ENCODE measurements at places on chromosomes 2 and 18.

GRCh38 chr18:70256184-70256583, 32.7 kb upstream of the SOCS6 start:
- no peak for DNase-seq

DNA sequence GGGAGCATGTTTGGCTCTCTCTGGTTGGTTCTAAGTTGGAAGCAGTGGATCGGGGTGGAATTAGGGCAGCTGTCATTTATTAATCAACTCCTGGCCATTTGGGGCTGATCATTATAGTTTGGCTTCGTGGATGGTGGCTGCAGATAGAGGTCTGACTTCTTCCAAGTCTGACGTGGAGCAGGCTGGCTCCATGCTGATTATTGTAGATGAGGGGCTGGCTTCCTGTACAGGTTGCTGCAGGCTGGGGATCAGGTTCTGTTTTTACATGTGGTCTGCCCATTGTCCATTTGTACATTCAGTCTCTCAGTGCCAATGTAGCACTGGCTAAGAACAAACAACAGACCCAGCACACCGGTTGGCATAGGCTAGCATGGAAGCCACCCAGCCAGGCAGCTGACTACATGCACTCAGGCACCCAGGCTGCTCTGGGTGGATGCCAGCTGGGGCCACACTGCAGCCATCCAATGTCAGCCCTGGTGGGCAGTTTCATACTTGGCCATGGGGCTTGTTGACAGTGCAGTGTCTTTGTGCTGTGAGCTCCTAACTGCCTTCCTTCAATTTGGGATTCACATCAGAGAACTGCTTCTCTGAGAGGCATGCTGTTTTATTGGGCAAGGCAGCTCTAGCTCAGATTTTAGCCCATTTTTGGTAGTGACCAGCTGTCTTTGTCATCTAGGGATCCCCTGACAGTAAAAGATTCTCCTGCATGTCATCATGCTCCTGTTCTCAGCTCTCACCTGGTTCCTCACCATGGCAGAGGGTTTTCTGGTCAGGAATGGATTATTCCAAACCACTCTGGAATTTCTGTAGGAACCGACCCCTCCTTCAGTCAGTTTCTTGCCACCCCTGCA, 25.4 kb downstream of the NPAS2 start:
- DNase-seq = no peak

DNA sequence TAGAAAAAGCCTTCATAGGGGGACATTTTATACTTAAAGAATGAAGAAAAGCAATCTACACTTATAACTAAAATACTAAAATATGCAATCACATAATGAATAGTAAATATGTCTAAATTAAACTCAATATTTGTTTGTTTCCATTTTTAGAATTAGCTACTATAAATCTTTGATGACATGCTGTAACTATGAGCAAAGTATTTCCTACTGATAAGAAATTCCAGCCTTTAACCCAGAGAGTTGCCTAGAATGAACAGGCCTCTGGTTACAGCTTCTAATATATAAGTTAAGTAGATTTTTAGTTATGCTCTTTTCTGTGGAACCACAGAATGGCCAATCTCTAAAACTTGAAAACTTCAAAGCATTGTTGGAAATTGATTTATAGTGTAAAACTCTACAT, 1465.6 kb upstream of the ZEB2 start:
- DNase-seq = no peak

DNA sequence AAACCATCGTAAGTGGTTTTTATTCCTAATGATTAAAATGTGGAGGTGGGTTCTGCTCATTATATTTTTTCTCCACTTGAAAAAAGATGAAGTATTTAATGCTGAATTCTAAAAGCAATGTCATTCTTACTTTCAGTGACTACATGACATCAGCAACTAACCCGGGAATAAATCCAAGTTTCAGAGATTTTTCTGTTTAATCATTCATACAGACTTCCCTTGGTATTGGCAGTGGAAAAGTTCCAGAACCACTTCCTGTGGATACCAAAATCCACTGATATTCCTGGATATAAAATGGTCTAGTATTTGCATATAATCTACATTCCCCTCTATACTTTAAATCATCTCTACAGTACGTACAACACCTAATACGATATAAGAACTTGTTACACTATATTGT, 128.6 kb downstream of the ZNF532 start:
- no peak for DNase-seq

DNA sequence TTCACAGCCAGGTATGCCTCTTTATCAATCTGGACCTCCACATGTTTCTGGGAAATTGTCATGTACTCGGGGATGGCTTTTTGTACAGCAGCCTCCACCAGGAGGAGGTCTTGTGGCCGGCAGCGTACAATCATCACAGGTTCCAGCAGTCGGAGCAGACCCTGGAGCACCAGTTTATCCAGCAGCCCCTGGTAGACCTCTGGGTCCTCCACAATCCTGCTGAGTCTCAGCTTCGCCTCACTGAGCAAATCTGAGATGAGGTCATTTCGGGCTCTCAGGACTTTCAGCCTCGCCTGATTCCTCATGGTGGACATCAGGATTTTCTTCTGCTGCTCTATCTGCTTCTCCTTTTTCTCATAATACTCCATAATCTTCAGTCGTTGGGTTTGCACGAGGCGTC, 32.8 kb downstream of the TMEM247 start:
- DNase-seq = no peak

DNA sequence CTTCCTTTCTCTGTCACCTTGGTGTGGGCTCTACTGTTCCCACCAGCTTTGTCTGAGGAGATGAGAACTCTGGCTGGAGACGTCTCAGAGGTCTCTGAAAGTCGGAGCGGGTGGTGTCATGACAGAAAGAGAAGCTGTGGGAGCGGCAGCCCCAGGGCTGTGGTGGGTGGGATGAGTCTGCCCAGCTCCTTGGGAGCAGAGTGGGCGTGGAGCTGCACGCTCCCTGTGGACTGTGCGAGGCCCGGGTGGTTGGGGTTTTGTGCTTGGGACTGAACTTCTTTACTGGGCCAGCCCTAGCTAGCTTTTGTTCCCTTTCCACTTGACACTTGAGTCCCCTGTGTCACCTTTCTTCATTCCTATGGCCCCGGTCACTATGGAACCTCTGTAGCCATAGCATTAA, 10.4 kb downstream of the TOGARAM2 start:
- no peak for DNase-seq

DNA sequence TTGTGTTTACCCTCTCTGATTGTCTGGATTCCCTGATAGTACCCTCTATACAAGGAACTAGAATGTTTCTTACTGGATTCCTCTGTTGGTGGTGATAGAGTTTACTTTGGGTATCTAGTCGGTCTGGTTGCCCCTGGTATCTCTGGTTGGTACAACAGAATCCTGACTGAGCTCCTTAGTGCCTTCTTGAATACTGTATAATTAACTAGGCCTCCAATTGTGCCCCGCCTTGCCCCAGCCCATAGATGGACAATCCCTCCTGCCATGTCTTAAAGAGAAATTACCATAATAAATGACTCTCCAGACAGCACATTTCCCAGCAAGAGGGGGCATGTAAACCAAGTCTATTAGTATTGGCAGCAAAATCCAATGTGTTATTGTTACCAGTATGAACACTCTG, 2.3 kb downstream of the SCN1A start:
- DNase-seq = no peak

DNA sequence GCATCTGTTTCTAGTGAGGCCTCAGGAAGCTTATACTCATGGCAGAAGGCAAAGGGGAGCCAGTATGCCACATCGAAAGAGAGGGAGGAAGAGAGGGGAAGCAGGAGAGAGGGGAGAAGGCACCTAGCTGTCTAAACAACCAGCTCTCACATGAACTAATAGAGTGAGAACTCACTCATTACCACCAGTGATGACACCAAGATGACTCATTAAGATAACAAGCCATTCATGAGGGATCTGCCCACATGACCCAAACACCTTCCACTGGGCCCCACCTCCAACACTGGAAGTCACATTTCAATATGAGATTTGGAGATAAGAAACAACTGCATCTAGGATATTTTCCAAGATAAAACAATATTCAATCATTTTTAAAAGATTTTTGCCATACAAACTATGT, 753.9 kb upstream of the ZEB2 start:
- DNase-seq = no peak

GRCh38 chr2:31333046-31333445, 81.5 kb downstream of the XDH start:
- DNase-seq = no peak

DNA sequence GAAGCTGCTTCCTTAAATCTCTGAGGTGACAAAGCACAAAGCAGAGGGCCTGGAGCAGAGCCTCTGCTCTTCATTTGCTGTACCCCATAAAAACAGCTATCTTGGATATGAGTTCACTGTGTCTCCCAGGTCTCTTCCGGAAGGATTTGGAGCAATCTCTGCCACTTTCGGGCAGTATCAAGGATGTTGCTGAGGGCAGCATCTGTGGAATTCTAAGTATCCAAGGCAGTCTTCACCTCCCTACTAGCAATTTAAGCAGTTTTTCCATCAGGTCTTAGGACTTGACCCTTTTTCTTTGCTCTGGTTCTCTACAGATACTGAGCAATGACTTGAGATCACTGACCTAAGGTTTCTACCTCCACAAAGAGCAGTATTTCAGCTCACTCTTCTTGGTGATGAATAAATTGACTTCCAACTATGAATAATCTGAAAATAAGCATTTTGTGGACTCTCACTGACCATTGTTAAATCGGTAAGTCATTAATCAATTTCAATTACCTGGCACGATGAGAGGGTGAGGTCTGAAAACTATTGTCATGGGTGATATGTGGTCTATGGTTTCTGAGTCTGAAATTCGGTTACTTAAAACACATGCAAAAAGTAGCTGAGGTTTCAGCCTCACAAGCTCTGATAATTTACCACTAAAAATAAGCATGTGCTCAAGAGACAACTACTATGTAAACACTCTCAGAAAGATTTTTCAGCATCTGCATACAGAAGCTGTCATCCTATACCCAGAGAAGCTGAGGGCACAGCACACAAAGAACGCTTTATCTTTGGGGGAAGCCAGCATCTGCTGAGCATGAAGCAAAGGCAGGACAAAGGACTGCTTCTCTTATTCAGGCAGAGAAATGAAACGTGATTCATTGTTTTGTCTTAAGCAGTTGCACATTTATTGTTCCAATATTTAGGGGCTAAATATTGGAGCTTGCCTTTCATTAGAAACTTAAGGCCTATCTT, 32.1 kb upstream of the SPATS2L start:
- DNase-seq = no peak

- no peak for DNase-seq
Observed at GRCh38 chr2:74577448-74577847, 22.9 kb downstream of the DOK1 start.

- peak; percentile 42 for DNase-seq
Observed at GRCh38 chr2:25286025-25286400, 55.7 kb downstream of the DNMT3A start.

DNA sequence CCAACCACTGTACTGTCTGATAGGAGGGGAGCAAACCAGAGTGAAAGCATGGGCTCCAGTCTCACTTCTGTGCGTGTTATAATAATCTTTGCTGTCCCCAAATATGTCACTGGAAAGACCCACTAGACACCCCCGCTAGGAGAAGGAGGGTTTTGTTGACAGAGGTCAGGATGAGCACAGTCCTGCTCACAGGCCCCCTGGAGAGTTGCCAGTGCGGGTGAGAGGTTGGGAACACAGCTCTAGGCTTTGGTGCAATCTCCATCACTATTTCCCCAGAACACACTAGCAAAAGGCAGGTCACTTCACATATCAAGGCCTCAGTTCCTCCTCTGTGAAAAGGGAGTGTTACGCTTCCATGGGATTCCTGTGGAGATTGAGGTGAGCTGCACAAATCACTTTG, 9.7 kb downstream of the XDH start:
- no peak for DNase-seq

- DNase-seq = no peak
Observed at GRCh38 chr2:171102802-171103201, 57.9 kb downstream of the TLK1 start.

DNA sequence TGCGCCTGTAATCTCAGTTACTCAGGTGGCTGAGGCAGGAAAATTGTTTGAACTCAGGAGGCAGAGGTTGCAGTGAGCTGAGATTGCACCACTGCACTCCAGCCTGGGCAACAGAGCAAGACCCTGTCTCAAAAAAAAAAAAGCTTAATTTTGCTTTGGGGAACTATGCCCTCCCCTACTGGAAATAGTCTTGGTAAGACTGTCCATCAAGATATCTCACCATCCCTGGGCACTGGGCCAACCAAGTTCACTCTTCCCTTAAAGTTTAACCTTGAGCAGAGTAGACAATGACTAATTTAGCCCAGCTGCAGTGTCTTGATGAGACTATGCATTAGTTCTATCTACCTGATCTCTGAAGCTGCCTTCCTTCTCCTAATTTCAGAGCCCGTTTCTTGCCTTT, 44.7 kb downstream of the ASXL2 start:
- DNase-seq = no peak

DNA sequence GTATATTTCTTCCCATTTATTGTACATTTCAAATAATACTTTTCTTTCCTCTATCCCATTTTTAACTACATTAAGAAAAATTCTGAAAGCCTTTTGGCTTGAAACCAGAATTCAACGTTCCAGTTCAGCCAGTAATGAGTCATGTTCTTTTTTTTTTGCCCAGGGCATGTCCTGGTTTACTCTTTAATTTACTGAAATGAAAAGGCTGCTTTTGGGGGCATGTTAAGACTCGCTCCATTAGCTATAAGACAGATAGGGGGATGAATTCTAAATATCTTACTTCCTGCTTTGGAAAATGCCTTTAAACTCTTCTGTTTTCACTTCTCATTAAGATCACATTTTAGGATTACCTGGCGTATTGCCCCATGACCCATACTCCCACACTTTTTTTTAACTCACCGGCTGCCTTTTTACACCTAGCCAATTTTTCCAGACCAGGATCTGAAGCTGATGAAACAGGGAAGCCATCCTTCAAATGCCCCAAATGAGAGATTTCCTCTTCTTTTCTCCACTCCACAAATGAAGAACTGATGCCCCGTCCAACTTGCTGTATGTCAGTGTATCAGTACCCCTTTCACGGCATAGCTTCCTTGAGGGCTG, 585 bp downstream of the ABCA12 start:
- no peak for DNase-seq

DNA sequence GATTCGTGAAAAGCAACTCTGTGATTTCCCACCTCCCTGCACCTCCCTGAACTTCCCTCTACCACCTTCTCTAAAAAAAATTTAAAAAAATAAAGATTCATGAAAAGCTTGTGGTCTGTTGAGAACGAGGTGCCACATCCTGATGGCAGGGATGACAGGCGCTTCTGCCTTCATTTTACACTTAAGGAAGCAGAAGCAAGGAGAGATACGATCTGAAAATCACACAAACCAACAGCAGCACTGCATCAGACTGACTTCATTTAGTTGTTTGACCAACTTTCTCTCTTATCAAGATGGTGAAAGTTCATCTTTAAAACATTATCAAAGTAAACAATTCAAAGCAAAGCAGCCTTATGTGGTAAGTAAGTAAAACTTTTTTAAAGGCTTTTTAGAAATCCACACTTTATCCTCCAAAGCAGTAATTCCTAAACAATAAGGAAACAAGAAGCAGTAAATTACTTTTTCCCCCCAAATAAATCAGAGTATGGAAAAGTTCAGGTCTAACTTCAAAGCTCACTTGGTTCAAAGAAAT, 15.5 kb downstream of the WDFY1 start:
- DNase-seq = no peak

DNA sequence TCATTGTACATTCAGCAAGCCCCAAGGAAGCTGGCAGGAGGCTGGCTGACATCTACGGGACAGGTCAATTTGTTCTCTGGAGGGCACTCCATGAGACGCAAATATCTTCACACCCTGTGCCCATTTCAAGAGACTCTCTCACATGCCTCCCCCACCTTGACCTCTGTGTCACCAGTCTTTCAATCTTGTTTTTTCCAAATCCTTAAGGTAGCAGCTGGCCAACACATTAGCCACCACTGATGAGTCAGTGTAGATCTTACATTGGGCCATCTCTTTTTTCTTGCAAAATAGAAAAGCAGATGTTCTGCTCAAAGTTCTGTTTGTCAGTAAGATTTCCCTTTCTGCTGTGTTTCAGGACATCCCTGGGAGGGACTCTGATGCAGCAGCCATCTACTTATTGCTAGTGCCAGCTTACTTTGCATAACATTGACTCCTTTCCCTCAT, 1.7 kb upstream of the DPP4 start:
- no peak for DNase-seq

Measured in stimulated activated CD4-positive, alpha-beta T cell treated with anti-CD3 and anti-CD28 coated beads, Interleukin-12 subunit alpha, Interleukin-12 subunit beta, amount 100 ng/mL, for 24 hours (primary cell).